ENCODE measurements at places on chromosomes 4 and X.

- DNase-seq, result no peak
Measured at GRCh38 chr4:81756973-81757372, 285.3 kb upstream of the RASGEF1B start.

DNA sequence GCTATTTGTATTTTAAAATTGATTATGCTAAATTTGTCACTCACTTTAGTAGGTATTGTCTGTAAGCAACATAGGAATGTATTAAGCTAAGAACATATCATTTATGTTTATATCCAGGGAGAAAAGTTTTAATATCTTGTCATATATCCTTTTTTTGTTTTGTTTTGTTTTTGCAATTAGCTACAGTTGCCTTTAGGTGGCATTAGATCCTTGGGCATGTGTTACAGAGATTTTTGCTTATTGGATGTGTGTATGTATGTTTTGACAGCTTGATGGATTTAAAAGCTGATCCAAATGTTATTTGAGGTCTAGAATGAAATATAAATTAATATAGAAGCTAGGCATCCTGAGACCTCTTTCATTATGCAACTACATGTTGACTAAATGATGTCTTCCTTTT, 36.1 kb upstream of the OTUD4 start:
- DNase-seq, result no peak

- DNase-seq, result no peak
Measured at GRCh38 chr4:164488114-164488513, 265.8 kb upstream of the SMIM31 start.

DNA sequence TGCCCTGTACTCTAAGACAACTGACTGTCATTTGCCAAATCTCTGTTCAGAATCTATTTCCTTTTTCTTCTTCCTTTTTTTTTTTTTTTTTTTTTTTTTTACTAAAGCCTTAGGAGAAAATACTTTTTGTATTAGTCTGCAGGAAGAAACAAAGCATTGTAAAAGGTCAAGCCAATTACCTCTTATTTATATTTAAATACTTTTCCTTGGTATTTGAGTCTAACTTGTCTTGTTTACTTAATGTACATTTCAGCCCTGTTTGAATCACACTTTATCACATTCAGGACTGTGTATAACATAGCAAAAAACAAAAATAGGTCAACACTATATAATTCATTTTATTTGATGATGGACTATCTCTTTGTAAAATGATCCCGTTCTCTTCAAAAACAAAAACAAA, 262.2 kb downstream of the RPA4 start:
- DNase-seq, result no peak

DNA sequence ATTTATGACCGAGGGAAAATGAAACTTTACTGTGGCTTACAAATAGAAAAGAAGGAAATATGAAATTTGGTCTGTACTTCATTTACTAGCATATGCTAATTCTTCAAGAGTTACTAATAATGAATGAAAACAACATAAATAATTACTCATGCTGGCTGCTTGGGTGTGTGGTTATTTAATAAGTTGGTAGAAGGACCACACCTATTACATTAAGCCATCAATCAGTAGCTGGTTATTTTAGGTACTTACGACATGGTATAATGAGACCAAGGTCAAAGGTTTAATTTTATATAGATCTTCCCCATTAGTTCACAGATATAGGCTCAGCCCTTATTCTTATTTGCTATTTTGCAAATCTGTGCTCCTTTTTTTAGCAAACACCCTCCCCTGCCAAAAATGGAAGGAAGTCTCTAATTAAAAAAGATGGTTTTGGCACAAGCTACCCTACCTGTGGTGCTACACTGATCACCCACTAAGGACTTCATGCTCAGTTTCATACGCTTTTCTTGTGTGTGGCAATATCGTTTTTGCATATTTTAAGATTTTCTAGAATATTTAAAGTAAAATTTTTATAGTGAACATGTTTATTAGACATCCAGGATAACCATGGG, 14.1 kb downstream of the TMPRSS11D start:
- no peak for DNase-seq

- no peak for DNase-seq
Measured at GRCh38 chrX:46837558-46838485, 979 bp downstream of the RP2 start.

DNA sequence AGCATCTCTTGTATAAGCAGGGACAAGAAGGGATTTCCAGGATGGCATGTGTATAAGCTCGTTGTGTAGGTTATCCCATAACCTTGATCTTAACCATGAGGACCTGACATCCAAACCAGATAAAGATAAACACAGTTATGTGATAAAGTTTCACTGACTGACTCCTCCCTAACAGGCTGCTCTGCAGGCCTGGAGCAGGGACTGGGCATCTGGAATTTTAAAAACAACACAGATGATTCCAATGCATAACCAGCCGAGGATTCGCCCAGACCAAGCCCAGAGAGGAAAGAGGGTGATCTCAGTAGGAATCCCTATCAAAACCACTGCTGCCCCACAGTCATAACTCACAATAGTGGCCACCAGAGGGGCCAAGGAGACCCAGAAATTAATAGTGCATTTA, 22.7 kb downstream of the KLF3 start:
- no peak for DNase-seq

DNA sequence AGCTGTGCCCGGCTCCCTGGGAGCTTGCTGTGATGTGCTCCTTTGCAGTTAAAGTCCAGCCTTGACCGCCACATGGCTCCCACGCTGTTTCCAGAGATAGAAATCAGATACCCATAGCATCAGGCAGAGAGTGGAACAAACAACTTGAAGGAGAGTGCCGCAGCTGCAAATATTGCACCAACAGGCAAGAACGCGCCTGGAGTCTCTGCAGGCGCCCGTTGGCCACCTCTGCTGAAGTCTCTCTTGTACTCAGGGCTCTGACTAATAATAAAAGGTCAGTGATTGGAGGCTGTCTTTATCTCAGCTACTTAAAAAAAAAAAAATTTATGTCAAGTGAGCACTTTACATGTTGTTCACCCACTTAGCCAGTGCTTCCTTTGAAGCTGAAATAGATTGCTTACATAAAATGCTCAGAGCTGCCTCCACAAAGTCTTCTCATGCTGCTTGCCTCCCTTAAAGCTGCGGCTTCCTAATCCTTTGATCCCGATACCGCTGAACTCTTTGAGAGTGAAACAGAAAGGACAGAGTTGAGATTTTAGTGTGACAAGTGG, 30.9 kb upstream of the TENM3 start:
- no peak for DNase-seq

DNA sequence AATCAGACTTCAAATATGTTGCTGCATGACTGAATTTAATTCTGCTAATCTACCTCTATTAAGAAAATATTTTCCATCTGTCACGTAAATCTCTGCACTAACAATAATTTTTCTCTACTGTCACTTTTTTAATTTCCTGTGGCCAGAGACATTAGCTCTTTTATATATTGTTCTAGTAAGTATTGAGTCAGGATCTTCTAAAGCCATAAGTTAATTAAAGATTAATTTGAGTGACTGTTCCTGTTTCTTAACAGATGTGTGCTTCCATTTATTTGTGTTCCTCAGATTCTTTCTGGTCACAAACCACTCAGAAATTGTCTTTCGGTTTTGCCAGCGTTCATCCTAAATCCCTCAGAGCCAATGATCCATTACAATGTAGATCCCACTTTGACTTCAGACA, 2.4 kb upstream of the SMR3B start:
- no peak for DNase-seq

- no peak for DNase-seq
Measured at GRCh38 chrX:85024562-85024961, 20.9 kb downstream of the APOOL start.

DNA sequence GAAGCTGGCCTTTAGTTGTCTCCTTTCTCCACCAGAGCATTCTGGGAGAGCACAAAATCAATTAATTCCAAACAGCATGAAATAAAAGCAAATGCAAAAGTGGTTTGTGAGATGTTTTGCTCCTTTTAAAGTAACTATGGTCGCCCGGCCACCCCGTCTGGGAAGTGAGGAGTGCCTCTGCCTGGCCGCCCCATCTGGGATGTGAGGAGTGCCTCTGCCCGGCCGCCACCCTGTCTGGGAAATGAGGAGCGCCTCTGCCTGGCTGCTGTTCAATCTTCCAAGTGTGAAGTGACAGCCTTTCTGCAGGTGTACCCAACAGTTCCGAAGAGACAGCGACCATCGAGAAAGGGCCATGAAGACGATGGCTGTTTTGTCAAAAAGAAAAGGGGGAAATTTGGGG, 381.3 kb upstream of the FGF16 start:
- DNase-seq, result no peak

Measured in activated CD8-positive, alpha-beta memory T cell treated with anti-CD3 and anti-CD28 coated beads for 1 hour (primary cell).